Body of pancreas (tissue), 4 donors: ENCODE measurements at places on chromosomes 6 and 20. TPM values are rescaled to one million over a fixed set of nuclear protein-coding genes. Genes with fewer than 3 reads are reported as not detected.

Gene MYCT1
- 4.6 TPM for total RNA-seq

Gene TMC2
- 0.26 TPM for total RNA-seq

DNA sequence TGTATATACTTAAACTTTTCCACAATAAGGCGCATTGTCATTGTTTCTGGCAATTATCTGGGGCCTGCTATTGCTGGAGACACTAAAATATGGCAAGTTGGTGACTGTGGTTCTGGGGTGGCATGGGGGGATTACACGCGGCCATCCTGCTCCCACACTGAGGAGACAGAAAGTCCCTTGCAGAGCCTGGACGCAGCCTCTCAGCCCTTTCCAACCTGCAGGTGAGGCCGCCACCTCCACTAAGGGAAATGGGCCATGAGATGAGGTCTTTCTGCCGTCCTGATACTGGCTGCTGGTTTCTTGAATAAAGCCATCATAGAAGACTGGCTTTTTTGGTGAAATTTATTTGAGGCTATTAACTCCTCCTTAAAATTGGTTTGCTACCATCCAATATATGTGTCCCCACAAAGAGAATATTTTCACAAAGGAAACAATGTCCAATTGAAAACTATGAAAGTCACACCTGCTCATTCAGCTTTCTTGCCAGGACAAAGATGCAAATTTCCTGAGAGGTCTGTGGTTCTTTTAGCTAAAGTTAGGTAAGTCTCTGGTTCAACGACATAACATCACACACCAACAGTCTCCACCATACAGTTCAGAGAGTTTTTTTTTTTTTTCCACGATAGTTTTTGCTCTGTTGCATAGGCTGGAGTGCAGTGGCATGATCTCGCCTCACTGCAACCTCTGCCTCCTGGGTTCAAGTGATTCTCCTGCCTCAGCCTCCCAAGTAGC, 13.0 kb downstream of the TXNDC5 start:
- DNase-seq = no peak
- no peaks in the 10 kb centered on the region for H3K27me3 ChIP-seq
- peaks cover 50% of the 10 kb centered on the region for H3K36me3 ChIP-seq
- H3K4me1 ChIP-seq = peaks cover 29% of the 10 kb centered on the region
- no peak overlapping the region for H3K27ac ChIP-seq

DNA sequence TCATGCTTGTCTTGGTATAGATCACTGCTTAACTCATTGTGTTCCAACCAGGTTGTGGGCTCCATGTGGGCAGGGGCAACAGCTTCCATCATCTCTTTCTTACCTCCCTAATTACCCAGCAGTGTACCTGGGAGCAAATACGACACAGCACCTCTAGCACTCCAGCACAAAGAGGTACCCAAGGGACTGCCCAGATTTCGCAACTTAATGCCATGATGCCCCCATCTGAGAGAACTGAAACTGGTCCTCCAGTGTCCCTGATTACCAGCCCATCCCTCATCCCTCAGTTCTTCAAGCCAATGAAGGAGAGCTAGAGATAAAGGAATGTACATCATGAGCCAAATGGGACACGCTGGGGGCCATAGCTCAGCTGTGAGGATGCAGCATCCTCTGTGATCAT, 41.9 kb upstream of the MDGA1 start:
- no peaks in the 10 kb centered on the region for H3K36me3 ChIP-seq
- no peak overlapping the region for H3K4me3 ChIP-seq
- no peak overlapping the region for H3K27ac ChIP-seq
- no peak for DNase-seq
- peaks cover 17% of the 10 kb centered on the region for H3K4me1 ChIP-seq

DNA sequence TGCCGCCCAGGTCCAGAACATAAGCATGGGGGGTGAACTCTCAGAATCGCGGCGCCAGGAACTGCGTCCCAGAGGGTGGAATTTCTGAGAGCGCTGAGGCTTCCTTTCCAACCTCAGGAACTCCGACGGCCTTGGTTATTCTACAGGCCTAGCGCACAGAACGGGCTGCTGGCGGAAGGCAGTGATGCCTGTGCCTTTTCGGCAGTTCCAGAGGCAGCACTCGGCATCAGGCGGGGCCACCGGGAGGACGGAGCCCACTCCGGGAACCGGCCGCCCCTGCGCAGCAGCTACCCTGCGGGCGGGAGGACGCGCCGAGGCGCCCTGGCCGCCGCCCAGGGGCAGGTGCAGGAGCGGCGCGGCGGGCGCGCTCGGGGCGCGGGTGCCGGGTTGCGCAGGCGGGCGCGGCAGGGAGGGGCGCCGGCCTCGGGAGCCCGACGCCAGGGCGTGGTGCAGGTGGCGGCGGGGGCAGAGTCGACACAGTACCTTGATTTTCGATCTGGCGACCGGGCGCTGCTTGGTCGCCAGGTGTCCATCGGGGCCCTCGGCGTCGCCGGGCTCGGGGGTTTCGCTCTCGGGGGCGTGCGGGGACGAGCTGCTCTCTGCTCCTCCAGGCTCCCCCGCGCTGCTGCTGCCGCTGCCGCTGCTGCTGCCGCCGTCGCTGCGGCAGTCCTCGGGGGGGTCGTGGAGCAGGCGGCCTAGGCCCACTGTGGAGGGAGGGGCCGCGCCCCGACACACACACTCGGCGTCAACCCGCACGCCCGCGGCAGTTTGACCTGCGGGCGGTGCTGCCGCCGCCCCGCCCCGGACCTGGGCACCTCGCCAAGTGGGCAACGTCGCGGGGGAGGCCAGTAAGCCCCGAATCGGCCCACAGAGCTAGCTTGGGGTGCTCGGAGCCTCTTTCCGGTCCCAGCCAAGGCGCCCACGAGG, 1.3 kb downstream of the OVOL2 start:
- no peak overlapping the region for H3K27ac ChIP-seq
- H3K36me3 ChIP-seq = no peaks in the 10 kb centered on the region
- peak overlapping the region; percentile 90 for H3K4me3 ChIP-seq
- DNase-seq = peak; percentile 22

- no peak overlapping the region for H3K27ac ChIP-seq
- peak overlapping the region; percentile 97 for H3K4me3 ChIP-seq
- no peaks in the 10 kb centered on the region for H3K36me3 ChIP-seq
- DNase-seq = no peak
Measured at GRCh38 chr6:36029464-36029863, 1.9 kb downstream of the MAPK14 start.

DNA sequence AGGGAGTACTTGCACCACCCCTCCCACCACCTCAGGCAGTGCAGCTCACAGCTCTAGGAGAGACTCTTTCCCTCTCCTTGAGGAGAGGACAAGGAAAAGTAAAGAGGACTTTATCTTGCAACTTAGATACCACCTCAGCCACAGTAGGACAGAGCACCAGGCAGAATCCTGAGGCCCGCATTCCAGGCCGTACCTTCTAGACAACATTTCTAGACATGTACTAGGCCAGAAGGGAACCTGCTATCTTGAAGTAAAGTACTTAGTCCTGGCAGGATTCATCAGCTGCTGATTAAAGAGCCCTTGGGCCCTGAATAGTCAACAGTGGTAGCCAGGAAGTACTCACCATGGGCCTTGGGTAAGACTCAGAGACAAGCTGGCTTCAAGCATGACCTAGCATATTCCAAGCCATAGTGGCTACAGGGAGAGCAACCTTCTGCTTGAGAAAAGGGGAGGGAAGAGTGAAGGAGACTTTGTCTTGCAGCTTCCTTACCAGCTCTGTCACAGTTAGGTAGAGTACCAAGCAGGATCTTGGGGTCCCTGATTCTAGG, 384.4 kb upstream of the RNF217 start:
- no peaks in the 10 kb centered on the region for H3K36me3 ChIP-seq
- H3K4me3 ChIP-seq = no peak overlapping the region
- no peak overlapping the region for H3K27ac ChIP-seq
- H3K27me3 ChIP-seq = no peaks in the 10 kb centered on the region

- DNase-seq = peak; percentile 52
- no peaks in the 10 kb centered on the region for H3K4me1 ChIP-seq
- H3K4me3 ChIP-seq = no peak overlapping the region
- H3K27ac ChIP-seq = no peak overlapping the region
- no peaks in the 10 kb centered on the region for H3K27me3 ChIP-seq
Measured at GRCh38 chr20:40506537-40506939, 182.5 kb downstream of the MAFB start.
